Umbilical cord (tissue), 2 donors: ENCODE measurements at places on chromosomes 3 and 15. TPM values are rescaled to one million over a fixed set of nuclear protein-coding genes. Genes with fewer than 3 reads are reported as not detected.

Gene MCCC1
- total RNA-seq: 14.0 TPM

Gene CFAP92
- 2.2 TPM for total RNA-seq

Gene ABCC5
- total RNA-seq: 19.7 TPM

GRCh38 chr3:59978979-59979378 is 929.2 kb upstream of the CFAP20DC start:
- DNase-seq: no peak

DNA sequence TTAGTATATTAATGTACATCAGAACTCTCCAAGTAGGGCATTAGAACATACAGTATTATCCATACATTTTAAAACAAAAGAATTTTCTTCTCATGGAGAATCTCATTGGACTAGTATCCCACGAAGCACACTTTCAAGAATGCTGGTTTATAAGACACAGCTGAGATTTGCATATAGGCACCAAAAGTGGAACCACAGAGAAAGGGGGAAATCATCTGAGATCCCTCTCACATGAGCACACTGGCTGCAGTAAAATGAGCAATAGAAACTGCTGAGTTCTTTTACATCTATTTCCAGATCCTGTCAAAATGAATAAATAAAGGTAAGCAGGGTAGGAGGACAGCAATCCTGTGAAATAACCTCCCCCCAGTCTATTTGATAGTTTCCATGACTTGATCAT is 665.3 kb downstream of the FHIT start:
- DNase-seq: no peak

Gene PLD1
- total RNA-seq: 59.7 TPM

Gene GOLGA6L22
- 0.24 TPM for total RNA-seq

Gene MESP2
- total RNA-seq: not detected

DNA sequence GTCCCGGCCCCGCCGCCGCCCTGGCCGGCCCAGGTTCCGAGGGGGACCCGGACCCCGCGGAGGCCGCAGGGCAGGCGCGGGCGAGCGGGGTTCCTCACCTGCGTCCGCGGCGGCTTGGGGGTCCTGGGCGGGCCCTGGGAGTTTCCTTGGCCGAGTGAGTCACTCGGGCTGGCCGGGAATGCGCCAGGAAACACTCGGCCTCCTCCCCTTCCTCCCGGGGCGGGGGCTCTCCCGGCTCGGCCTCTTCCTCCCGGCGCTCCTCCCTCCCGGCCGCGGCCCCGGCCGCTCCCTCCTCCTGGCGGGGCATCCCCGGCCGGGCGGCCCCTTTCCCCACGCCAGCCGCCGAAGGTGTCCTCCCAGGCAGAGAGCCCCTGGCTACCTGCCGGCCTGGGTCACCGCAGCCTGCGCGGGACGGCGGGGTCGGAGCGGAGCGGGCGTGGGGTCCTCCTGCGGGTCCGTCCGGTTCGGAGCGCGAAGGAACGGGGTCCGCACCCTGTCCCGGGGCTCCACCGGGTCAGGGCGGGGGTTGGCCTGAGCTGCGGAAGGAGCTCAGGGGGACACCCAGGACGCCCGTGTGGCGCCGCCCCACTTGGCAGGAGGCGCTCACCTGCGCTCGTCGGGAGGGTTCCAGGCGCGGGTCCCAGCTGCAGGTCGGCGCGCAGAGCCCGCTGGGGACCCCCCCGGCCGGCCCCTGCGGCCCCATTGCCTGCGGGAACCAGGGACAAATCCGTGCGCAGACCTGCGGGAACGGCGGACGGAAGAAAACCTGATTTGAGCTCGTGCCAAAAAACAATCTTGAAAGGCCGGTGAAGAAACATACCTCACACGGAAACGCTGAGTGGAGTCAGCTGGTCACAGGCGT is at the start of gene CYFIP1:
CYFIP1 (minus strand) TSS at position 180 of the 862 bp plus-strand sequence. CDS start 33,083 bp downstream, outside the sequence.
- DNase-seq: peak; percentile 93

Gene MEX3B
- 16.4 TPM for total RNA-seq

DNA sequence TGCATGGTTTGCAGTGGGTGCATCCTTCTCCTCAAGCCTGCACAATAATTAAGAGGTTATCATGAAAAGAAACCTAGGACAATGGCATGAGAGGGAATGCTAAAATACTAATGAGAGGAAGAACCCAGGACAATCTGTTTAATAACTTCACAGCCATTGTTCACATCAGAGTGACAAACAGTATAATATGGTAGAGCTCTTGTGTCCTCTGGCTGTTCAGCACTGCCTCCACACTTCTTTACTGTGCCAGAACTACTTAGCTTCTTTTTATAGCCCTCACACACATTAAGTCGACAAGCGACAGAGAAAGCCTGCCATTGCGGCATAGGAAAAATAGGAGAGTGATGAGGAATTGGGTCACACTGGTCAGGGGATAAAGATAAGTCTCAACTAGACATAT is 65.0 kb upstream of the MEIS2 start:
- DNase-seq: no peak

Gene DPPA4
- total RNA-seq: 7.5 TPM

GRCh38 chr15:86743283-86743903 is 663.7 kb downstream of the AGBL1 start:
- DNase-seq: peak; percentile 37

DNA sequence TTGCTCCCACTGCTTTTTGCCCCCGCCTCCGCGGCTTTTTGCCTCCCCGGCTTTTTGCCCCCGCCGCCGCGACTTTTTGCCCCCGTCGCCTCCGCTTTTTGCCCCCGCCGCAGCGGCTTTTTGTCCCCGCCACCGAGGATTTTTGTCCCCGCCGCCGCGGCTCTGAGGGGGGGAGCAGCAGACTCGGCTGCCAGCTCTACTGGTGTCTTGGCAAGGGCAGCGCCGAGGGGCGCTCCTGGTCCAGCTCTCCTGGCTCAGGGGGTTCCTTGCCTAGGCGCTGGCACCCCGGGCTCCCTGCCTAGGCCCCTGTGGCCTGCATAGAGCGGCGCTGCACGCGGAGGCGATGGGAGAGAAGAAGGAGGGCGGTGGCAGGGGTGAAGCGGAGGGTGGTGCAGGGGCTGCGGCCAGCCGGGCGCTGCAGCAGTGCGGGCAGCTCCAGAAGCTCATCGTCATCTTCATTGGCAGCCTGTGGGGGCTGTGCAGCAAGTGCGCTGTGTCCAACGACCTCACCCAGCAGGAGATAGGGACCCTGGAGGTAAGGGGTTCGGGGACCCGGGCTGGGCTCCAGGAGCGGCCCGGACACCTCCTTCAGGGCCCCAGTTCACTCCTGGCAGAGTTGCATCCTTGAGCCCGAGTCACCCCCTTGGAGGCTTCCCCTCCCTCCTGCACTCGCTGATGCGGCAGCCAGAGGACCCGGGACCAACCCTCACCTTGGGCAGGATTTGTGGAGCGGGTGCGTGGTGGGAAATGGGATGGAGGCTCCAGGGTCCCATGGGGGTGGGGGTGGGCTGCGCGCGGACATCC is 642.4 kb downstream of the GOLGA6L6 start:
- no peak for DNase-seq

Gene ZNF80
- total RNA-seq: 2.4 TPM

DNA sequence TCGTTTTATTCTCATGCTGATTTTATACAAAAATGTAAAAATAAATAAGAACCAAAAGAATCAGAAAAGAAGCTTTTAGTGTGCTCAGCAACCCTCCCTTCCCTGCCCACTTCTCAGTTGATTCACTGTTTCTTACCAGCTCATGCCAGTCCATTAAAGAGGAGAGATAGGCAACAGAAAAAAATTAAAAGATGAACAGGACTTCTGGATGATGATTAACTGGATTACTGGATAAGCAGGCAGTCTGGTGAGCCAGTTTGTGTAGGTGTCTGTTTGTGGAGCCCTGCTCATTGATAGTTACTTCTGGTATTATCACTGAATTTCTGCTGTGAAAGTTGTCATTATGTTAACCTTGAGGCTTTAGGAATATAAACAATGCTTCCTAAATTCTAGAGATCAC is 15.1 kb upstream of the GPR171 start:
- no peak for DNase-seq

DNA sequence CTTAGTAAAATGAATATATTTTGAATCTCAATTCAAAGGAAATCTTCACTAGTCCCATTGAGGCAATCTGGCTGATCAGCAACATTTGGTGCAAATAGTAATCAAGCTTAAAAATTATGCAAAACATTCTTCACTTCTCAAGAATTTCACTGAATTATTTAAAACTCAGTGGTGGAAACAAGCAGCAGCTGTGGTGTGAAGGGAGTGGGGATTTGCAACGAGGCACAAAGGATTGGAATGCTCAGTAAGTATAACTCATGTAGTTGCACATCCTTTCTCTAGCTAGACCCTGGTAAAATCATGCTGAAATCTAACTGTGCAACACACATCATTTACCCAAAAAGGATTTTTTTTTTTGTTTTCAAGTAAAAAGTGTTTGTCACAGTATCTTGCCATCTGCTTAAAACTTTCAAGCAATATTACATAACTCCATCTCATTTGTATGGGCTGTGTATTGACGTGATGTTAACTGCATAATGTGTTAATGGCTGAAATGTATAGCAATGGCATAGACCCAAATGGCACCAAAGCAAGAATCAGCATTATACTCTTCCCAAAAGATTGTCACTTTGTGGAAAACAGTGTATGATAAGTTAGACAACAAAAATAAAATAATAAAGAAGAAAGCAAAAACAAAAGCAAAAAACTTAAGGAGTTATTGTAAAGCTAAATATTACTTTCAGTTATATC is 816.6 kb downstream of the EPHA3 start:
- no peak for DNase-seq

Gene GOLGB1
- total RNA-seq: 57.8 TPM

- peak; percentile 23 for DNase-seq
These were observed 9.6 kb downstream of the EMC3 start for GRCh38 chr3:9976721-9977709.

Gene ATP13A5
- total RNA-seq: 12.0 TPM

DNA sequence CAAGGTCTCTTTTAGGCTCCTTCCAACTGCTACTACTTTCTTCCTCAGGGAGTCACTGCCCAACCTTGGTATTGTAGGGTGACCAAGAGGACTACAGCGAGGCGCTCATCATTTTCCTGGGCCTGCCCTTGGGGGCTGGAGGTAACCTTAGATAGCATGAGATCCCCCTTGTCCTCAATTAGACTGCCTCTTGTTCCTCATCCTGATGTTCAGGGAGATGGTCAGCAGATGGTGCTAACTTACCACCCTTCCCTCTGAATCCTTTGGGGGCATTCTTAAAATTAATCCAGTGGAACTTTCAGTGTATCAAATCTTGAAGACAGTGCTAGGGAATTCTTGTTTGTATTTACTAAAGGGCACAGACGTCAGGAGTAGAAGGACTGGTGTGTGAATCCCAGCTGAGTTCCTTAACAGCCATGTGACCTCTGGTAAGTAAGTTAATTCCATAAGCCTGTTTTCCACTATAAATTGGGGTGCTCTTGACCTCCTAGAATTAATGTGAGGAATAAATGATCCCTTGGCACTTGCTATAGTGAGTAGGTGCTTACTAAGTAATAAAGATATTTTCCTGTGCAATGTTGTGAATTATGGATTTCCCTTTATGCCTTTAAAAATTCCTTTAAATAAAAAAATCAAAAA is 4.1 kb upstream of the CLPX start:
- DNase-seq: peak; percentile 70

Gene FMN1
- 12.0 TPM for total RNA-seq
